ENCODE measurements at places on chromosomes 11 and 22.

DNA sequence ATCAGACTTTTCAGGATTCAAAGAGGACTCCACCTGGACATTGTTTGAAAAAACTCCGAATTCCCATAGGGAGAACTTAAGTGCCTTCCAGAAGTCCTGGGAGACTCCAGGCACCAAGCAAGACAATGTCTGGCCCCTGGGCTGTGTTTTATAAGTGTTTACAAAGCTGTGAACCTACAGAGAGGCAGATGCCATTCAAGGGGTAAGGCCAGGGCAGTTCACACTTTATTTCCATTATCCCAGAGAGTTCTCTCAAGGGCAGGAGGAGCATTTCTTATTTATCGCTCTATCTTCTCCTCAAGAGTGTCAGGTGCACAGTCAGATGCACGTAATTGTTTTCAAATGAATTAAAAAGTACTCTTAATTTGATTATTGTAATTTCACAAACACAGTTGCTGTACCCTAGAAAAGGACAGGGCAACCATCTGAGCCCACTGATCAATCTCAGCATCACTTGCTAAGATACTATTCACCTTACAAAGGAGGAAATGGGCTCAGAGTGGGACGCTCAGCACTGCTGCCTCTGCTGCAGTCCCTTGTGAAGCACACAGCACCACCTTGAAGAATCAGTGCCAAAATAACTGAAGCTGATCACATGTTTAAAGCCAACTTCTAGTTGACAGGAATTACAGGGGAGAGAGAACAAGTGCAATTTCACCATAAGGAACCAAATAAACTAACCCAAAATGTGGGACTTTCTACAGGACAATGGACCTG is 35.0 kb downstream of the RASSF10 start:
- DNase-seq = no peak

DNA sequence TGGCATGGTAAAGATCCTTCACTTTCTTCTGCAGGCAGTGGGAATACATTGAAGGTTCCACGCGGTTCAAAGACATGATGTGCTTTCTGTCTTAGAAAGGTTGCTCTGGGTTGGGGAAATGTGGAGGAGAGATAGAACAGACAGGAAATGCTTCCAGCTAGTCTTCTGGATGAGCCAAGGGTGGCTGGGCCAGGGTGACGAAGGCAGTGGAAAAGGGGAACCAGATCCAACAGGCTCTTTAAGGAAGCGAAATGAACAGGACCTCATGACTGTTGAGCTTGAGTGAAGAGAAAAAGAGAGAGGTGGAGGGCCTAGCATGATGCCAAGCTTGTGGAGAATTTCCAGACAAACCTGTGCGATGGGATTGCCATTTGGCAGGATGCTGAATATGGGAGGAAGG is 56.4 kb upstream of the LMO1 start:
- DNase-seq = no peak

GRCh38 chr11:115739878-115740277 is 235.7 kb upstream of the CADM1 start:
- no peak for DNase-seq

DNA sequence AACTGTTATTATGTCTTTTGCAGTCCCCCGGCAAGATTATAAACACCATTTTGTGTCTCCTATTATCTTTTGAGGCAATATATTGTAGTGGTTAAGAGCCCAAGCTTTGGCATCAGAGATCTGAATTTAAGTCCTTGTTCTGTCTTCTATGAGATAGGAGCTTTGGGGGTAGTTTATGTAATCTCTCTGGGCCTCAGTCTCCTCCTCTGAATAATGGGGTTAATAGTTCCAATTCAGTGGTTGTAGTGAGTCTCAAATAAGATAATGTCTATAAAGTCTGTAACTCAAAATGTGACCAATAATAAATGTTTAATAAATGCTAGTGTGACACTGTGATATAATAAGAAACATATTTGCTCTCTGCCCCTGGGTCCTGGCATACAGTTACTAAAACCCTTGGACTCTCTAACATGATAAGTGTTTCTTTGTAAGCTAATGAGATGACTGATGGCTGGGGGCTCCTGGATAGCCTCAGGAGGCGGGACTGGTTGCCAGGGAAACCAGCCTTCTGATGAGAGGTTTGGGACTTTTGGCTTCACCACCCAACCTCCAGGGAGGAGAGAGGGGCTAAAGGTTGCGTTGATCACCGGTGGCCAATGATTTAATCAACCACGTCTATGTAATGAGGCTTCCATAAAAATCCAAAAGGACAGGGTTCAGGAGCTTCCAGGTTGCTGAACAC is 183.4 kb upstream of the MTMR2 start:
- DNase-seq = no peak
